Umbilical cord (tissue), 2 donors: ENCODE measurements at places on chromosomes 2 and 18. TPM values are rescaled to one million over a fixed set of nuclear protein-coding genes. Genes with fewer than 3 reads are reported as not detected.

The TCF23 gene
- 1.7 TPM for total RNA-seq

The ZNF396 gene
- total RNA-seq = 13.2 TPM

The HOXD12 gene
- total RNA-seq = 1.9 TPM

The RNU2-63P gene
- not detected for total RNA-seq

The TAF1B gene
- total RNA-seq = 44.3 TPM

The TMEM247 gene
- total RNA-seq = not detected

The UGT1A7 gene
- total RNA-seq = 3.6 TPM
